ENCODE measurements at places on chromosomes 6 and 20. TPM values are rescaled to one million over a fixed set of nuclear protein-coding genes. Genes with fewer than 3 reads are reported as not detected.

DNA sequence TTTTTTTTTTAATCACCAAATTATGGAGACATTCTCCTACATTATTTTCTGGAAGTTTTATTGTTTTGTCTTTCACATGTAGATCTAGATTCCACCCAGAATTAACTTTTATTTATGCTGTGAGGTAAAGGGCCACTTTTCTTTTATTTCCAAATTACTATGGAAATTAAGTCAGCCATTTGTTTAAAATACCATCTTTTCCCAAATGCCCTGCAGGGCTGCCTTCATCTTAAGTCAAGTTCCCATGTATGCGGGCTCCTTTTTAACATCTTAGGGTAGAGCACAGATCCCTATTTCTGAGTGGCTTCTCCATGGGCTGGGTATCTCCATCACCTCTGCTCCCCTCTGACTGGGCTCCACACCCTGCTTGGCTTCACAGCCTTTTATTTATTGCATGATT lies 348.4 kb downstream of the SOX4 start:
- no peaks in the 10 kb centered on the region for H3K27me3 ChIP-seq
- DNase-seq = no peak
- no peak overlapping the region for H3K27ac ChIP-seq
- H3K4me1 ChIP-seq = peaks cover 32% of the 10 kb centered on the region
- no peaks in the 10 kb centered on the region for H3K36me3 ChIP-seq

DNA sequence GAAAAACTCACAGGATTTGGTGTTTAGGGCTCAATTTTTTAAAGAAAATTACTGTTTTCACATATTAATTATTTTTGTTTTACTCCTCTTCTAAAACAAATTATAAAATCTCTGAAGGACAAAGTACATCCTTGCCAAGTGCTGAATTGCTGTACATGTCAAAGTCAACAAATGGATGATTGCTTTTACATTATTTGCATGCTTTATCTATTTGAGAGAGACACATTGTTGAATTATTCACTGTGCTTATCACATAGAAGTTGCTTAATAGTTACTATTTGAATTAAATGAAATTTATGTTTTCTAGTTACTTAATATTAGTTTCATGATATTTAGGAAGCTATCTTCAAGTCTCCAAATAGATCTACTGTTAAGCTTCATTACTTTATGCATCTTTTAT lies 318.6 kb upstream of the PTCHD4 start:
- DNase-seq = no peak
- H3K4me1 ChIP-seq = peaks cover 78% of the 10 kb centered on the region
- peaks cover 3% of the 10 kb centered on the region for H3K27me3 ChIP-seq
- H3K4me3 ChIP-seq = 0 out of 2 replicates have a peak overlapping the region, but pooled peaks have one; percentile 0
- H3K27ac ChIP-seq = peak overlapping the region; percentile 10

- no peak for DNase-seq
- H3K27me3 ChIP-seq = peaks cover 22% of the 10 kb centered on the region
- H3K4me1 ChIP-seq = peaks cover 6% of the 10 kb centered on the region
- H3K36me3 ChIP-seq = no peaks in the 10 kb centered on the region
Measured at GRCh38 chr20:60115451-60115850, 157.2 kb downstream of the CDH26 start.

GRCh38 chr6:111072801-111073360 lies 14.4 kb upstream of the SLC16A10 start:
- no peak overlapping the region for H3K27ac ChIP-seq
- peaks cover 9% of the 10 kb centered on the region for H3K4me1 ChIP-seq
- H3K36me3 ChIP-seq = no peaks in the 10 kb centered on the region
- H3K27me3 ChIP-seq = peaks cover 32% of the 10 kb centered on the region
- no peak overlapping the region for H3K4me3 ChIP-seq
- no peak for DNase-seq

- H3K36me3 ChIP-seq = no peaks in the 10 kb centered on the region
- H3K4me3 ChIP-seq = no peak overlapping the region
- H3K27ac ChIP-seq = no peak overlapping the region
- peaks cover 10% of the 10 kb centered on the region for H3K4me1 ChIP-seq
- H3K27me3 ChIP-seq = peaks cover 47% of the 10 kb centered on the region
Measured at GRCh38 chr20:24699321-24700165, 230.1 kb downstream of the SYNDIG1 start.

GRCh38 chr6:32853541-32854375 lies at the start of the genes PSMB9 and TAP1:
PSMB9 (plus strand) TSS chr6:32854192; CDS start chr6:32854230, 38 bp downstream.
TAP1 (minus strand) TSS chr6:32853704; CDS start chr6:32853636, 68 bp downstream.
- H3K36me3 ChIP-seq = peaks cover 18% of the 10 kb centered on the region
- H3K27me3 ChIP-seq = peaks cover 2% of the 10 kb centered on the region
- H3K4me1 ChIP-seq = peaks cover 29% of the 10 kb centered on the region
- DNase-seq = peak; percentile 85
- H3K27ac ChIP-seq = peak within 1 kb of the TSS; percentile 97

DNA sequence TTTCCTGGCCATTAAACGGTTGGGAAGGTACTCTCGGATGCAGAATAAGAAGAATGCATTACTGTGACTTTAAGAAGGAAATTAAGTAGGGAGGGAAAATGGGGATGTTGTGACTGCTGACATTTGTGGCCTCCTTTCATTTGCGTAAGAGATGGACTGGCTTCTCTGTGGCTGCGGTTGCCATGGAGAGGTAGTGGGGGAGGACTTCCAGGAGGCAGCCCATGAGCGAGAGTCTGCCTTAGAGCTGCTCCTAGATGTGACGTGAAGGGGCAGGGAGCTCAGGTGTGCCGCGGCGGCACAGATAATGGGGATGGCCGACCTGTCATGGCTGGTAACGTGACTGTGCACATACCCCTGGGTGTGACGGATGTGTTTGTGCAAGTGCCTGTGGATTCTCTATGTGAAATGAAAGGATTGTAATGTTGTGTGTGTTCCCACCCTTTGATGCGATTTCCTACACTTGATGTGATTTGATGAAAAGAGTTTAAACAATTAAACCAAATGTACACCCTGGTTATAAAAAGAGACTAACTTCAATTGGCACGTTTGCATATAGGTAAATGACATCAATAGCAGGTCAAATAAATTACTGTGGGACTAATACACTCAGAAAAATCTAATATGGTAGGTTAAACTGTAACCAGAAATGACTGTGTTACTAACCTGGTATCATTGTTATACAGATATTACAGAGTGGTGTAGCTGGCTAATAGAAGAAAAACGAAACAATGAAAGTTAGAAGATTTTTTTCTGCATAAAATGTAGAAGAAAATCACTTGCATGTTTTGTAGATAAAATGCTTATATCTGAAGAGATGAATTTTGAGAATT lies 48.9 kb downstream of the HIVEP1 start:
- H3K27me3 ChIP-seq = no peaks in the 10 kb centered on the region
- H3K36me3 ChIP-seq = peaks cover 5% of the 10 kb centered on the region
- H3K27ac ChIP-seq = no peak overlapping the region
- DNase-seq = no peak
- H3K4me1 ChIP-seq = peaks cover 38% of the 10 kb centered on the region

GRCh38 chr20:30921286-30922071 lies 336.0 kb upstream of the DEFB115 start:
- peaks cover 16% of the 10 kb centered on the region for H3K36me3 ChIP-seq
- H3K4me3 ChIP-seq = no peak overlapping the region
- no peaks in the 10 kb centered on the region for H3K4me1 ChIP-seq
- no peak overlapping the region for H3K27ac ChIP-seq
- no peaks in the 10 kb centered on the region for H3K27me3 ChIP-seq

DNA sequence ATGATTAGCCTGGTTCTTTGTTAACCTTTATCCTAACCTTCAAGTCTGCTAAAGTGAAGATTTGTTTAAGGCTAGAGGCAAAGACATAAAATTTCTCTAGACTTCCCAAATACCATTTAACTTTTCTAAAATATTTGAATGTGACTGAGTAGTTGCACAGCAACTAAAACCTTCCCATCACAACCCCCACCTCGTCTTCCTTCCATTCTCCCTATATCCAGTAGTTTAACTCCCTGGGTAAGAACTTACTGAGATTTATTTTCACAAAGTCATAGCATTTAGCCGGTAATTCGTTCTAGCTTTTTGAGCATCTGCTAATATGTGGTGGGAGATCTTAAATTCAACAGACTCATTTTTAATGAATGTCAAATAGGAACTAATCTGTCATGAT lies 87.9 kb upstream of the AKIRIN2 start:
- H3K27ac ChIP-seq = no peak overlapping the region
- no peaks in the 10 kb centered on the region for H3K27me3 ChIP-seq
- H3K4me3 ChIP-seq = no peak overlapping the region
- DNase-seq = no peak
- no peaks in the 10 kb centered on the region for H3K36me3 ChIP-seq

DNA sequence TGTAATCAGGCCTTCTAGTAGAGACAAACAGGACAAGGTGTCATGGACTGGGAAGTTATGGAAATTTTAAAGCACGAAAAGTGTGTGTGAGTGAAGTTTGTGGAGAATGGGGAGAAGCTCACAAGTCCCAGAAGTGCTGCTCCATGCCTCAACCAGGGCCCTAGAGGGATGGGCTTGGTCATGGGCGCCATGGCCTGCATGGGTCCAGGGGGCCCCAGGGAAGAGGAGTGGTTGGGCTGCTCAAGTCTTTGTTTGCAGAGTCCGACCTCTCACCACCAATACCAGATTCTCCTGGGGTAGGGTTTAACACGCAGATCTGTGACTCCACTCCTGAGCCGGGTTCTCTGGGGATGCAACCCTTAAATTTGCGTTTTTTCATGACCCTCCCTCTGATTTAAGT lies 88.4 kb downstream of the FAM120B start:
- no peak overlapping the region for H3K27ac ChIP-seq
- H3K36me3 ChIP-seq = peaks cover 57% of the 10 kb centered on the region
- DNase-seq = no peak
- no peaks in the 10 kb centered on the region for H3K27me3 ChIP-seq

GRCh38 chr6:137224799-137225198 lies 5.6 kb upstream of the IFNGR1 start:
- H3K4me3 ChIP-seq = no peak overlapping the region
- H3K36me3 ChIP-seq = no peaks in the 10 kb centered on the region
- no peak overlapping the region for H3K27ac ChIP-seq
- peaks cover 7% of the 10 kb centered on the region for H3K27me3 ChIP-seq
- DNase-seq = no peak
- H3K4me1 ChIP-seq = peaks cover 23% of the 10 kb centered on the region

DNA sequence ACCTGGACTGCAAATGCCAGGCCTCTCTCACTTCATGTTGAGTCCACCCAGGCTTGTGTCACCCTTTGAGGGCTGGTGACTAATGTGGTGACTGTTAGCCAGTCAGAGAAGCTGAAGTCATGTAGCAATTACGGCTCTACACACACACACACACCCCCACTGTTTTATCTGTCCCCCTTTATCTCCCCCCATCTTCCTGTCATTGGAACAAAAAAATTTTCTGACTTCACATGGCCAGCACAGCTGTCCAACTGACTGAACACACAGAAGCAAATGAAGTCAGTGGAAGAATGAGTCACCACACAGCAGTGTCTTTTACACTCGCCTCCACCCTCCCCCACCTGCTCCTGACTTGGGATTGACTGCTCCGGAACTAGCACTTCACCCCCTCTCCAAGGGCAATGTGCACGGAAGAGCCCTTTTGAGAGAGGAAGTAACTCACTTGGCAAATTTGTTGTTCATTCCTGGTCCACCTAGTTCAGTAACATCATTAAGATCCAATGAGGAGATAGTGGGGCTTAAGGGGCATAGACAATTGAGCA lies 198.0 kb downstream of the RNF144B start:
- peaks cover 18% of the 10 kb centered on the region for H3K4me1 ChIP-seq
- no peaks in the 10 kb centered on the region for H3K36me3 ChIP-seq
- peaks cover 2% of the 10 kb centered on the region for H3K27me3 ChIP-seq

GRCh38 chr20:44231713-44232468 lies 15.2 kb upstream of the GDAP1L1 start:
- no peaks in the 10 kb centered on the region for H3K4me1 ChIP-seq
- DNase-seq = no peak
- peaks cover 18% of the 10 kb centered on the region for H3K27me3 ChIP-seq
- H3K4me3 ChIP-seq = no peak overlapping the region
- no peaks in the 10 kb centered on the region for H3K36me3 ChIP-seq

DNA sequence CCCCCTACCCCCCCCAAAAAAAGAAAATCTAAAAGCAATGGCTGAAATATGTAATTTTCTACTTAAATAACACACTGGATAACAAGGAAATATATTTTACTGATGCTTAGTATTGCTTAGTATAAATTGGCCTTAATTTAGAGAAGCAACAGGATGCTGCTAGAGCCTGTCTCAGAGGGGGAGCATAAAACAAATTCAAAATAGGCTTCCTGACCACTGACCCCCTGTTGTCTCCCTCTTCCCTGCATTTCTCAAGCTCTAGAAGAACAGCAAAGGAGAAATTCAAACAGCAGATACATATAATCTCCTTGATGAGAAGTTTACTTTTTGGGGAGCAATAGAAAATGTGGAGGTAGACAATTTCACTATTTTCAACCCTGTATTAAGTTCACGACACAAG lies 631.1 kb upstream of the GJE1 start:
- peaks cover 21% of the 10 kb centered on the region for H3K4me1 ChIP-seq
- no peaks in the 10 kb centered on the region for H3K27me3 ChIP-seq
- DNase-seq = no peak
- no peak overlapping the region for H3K27ac ChIP-seq

DNA sequence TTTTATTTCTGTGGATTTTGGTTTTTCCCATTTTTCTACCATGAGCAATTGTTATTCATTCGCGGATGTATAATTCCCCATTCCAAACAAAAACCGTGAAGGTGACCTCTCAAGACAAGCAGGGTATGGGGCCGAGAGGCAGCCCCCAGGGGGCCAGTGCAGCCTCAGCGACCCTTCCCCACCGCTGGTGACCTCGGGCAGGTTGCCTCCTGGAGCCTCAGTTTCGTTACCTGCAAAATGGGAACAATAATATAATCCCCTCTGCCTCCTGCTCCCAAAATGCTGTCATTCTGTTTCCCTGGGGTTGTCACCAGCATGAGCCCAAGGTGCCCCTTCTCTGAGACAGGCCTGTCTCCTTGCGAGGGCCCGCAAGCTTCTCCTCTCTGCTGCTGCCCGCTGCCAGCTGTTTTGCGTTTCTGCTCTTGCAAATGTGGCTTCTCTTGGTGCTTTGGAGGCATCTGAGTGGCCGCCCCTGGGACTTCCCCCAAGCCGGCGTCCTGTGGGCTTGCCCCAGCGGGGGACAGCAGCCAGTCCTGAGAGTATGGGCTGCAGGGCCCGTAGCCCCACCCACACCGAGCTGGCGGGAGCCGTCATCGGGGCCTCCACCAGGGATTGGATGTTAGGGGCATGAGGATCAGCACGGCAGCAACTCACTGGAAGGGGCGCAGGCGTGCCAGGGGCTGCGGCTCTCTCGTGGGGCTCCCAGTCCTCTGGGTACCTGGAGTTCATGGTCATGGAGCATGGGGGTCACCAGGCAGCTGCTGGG lies 161.9 kb downstream of the TAF4 start:
- H3K4me1 ChIP-seq = peaks cover 7% of the 10 kb centered on the region
- DNase-seq = no peak
- H3K4me3 ChIP-seq = no peak overlapping the region
- peaks cover 12% of the 10 kb centered on the region for H3K27me3 ChIP-seq
- H3K27ac ChIP-seq = no peak overlapping the region

C6orf141 gene
- total RNA-seq = not detected

WFDC5 gene
- total RNA-seq = not detected

HLA-DOA gene
- total RNA-seq = not detected

SYCP2L gene
- not detected for total RNA-seq

OR2B6 gene
- total RNA-seq = not detected

PLEKHG1 gene
- 0.11 TPM for total RNA-seq

SNX9 gene
- 38.8 TPM for total RNA-seq

EYS gene
- not detected for total RNA-seq

BPIFB1 gene
- not detected for total RNA-seq

All from HFFc6 (cell line).